Tongue (tissue), 3 donors: ENCODE measurements at places on chromosomes 1 and 21.

DNA sequence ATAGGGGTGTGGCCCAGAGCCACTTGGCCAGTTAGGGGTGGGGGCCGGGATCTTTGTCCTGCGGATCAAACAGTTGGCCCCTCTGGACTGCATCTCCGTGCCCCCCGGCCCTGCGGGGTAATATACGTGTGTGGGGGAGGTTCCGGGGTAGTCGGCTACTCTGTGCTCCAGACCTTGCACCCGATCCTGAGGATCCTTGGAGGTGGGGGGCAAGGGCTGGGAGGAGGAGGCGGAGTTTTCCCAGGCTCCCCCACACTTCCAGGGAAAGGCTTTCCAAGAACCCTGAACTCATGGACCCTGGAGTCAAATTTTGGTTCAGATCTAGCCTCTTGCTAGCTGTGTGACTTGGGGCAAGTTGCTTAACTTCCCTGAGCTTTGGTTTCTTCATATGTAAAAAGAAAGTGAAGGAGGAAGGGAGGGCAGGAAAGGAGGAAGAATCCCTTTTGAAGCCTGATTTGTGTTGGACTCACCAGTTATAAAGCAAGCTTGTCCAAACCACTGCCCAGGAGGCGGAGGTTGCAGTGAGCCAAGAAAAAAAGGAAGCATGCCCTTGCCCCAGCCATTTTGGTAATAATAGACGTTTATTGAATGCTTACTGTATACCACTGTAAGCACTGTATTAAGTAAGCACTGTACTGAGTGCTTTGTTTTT lies 686 bp downstream of the MIIP start:
- DNase-seq: no peak

DNA sequence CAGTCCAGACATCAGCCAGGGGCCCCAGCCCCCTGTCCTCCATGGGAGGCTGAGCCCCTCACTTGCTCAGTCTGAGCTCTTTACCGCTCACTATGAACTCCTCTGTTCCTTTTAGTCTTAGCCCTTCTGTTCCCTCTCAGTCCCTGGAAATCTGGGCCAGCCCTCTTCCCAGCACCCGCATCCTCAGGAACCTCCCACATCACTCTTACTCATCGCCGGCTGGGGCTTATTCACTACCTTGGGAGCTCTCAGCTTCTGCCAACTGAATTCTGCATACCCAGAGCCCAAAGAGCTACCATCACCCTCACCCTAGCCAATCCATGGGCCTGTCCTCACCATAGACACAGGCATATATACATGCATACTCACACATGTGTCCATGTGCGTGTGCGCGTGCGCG lies 11.5 kb downstream of the KNCN start:
- DNase-seq: no peak

DNA sequence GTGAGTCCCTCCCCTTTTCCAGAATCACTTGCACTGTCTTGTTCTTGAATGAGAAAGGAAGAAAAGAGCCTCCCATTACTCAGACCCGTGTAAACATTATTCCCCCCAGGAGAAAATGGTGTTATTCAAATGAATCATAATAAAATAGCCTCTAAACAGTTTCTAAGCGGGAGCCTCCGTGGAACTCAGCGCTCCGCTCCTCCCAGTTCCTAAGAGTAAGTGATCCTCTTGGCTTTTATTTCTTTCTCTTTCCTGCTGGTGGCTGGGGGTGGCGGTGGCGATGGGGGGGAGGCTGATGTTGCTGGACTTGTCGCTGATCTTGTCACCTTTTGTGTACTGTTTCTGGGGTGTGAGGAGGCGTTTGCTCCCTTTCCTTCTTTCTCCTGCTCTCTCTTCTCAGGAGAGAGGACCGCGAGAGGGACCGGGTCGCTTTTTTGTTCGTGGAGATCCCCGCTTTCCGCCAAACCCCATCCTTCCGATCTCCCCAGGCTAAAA lies 781 bp downstream of the PROX1 start:
- DNase-seq: peak; percentile 78

- DNase-seq: peak; percentile 47
These were observed 1.9 kb downstream of the EPHX1 start for GRCh38 chr1:225811622-225812487.

DNA sequence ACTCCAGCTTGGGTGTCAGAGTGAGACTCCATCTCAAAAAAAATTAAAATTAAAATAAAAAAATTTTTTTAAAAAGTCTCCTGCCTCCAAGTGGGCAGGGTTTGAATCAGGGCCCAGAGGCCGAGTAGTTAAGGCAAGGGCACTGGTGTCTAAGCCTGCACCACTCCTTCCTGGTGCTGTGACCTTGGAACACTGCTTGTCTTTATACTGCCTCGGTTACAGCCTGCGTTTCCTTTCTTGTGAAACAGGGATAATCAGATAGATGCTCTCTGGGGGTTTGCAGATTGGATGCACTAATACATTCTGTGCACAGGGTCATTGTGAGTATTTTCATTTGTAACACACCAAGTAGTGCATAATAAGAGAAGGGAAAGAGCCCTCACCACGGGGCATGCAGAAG lies 58.4 kb upstream of the EFHD2 start:
- DNase-seq: no peak

- no peak for DNase-seq
These were observed 41.8 kb upstream of the TTC22 start for GRCh38 chr1:54842963-54843362.

DNA sequence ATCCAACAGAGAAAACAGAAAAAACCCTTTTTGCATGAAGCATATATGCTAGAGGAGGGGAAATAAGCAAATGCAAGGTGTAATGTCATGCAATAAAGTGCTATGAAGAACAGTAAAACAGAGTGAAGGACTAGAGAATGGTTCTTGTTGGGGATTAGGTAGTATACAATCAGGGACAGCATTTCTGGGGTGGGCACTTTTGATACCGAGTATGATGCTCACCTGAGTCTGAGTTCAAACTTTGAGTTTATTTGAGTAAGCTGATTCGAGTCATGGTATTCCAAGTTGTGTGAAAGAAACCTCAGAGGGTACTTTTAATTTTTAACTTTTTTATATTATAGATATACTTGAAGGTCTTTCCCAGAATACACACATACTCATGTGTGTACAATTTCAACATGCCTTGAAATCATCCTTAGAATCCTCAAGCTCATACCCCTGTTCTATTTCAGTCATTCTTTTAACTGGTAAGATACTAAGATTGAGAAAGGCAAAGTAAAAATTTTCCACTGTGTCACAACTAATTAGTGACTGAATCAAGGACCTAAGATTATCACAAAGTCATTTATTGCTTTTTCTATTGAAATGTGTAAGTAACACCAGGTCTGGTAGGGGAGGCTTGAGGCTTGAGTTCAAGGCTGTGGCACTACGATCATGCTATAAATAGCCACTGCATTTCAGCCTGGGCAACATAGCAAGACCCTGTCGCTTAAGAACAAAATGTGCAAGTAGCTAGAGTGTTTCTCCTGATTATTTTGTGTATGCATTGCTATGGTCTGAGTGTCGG lies 12.1 kb downstream of the LRRC8B start:
- DNase-seq: no peak

- no peak for DNase-seq
These were observed 88.9 kb downstream of the PIK3R3 start for GRCh38 chr1:46043458-46044017.

DNA sequence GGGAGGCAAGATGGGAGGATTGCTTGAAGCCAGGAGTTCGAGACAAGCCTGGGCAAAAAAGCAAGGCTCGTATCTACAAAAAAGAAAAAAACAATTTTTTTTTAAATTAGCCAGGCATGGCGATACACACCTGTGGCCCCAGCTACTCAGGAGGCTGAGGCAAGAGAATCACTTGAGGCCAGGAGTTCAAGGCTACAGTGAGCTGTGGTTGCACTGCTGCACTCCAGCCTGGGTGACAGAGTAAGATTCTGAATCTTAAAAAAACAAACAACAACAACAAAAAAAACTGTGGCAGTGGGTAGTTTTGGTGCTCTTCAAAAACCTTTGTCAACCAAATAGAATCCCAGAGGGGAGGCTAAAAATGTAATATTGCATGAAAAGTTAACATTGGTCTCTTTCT lies 734 bp downstream of the PTPN22 start:
- no peak for DNase-seq

GRCh38 chr1:115338457-115338820 lies 390 bp upstream of the NGF start:
- no peak for DNase-seq

DNA sequence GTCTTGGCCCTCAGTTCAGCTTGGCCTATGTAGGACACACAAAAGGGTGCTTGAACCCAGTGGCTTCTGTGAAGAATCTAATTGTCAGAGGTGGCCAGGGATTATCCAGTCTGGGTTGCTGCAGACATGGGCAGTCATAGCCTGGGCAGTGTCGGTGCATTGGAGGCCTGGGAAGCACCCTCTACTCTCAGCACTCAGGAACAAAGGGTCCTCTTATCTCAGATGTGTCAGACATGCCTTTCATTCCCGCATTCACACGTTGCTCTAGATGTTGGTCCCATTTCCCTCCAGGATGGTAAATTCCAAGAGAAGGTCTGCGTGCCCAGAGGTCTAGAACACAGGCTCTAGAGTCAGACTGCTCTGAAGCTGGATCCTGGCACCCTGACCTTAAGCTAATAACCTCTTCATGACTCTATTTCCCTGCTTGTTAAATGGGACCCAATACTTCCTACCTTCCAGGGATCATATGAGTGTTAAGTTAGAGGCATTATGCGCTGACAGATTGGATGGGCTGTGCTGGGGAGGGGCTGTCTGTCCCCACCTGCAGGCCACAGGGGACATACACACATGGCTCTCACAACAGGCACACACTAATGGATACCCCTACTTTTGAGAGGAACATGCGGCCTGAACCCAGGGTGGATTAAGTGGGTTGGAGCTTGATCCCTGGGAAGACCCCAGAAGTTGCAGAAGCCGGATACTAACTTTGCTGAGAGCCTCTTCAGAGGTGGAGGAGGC lies 16.5 kb upstream of the EDN2 start:
- no peak for DNase-seq

DNA sequence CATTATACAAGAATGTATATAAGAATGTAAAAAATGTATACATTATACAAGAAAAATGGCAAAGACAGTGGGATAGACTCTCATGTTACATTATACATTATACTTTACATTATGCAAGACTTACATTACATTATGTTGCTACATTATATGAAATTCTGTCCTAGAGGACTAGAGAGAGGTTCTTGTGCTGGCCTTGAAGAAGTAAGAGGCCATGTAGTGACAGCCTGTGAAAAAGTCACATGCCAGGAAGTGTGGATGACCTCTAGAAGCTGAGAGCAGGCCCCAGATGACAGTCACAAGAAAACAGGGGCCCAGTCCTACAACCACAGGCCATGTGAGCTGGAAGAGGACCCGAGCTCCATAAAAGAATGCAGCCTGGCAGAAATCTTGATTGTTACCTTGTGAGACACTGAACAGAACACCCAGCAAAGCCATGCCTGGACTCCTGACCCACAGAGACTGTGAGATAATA lies 30.5 kb upstream of the AHCYL1 start:
- no peak for DNase-seq

DNA sequence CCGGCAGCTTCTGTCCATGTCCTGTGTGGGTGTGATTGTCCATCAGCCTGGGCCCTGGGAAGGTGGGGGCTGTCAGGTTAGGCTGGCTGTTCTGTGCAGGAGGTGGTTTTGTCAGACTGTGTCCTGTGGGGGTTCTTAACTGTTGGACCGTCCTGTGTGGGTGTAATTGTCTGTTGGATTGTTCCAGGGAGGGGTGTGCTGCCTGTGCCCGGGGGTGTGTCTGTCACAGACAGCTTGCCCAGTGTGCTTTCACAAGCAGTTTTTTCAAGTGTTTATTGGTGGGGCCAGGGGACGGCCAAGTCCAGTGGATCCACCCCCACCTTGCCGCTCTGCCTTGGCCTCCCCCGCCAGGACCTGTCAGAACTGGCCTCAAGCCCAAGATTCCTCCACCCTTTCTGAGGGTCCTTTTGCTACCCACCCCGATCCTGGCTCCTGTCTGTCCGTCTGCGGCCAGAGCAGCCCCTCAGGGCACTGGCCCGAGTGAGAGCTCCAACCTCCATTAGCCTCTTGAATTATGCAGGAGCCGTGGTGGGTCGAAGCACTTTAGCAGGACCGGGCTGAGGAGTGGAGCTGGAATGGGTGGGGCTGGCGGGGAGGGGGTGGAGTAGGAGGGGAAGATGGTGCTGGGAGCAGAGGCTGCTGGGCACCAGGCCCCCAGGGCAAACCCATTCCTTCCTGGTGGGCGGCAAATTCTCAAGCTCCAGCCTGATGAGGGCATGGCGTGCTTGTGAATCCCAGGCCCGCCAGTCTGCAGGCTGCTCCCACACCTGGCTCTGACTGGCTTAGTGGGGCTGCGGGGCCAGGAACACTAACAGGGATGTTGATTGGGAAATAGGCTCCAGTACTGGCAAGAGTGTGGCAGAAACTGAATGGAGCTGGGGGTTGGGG lies 47.2 kb downstream of the PTPRF start:
- DNase-seq: peak; percentile 21

- DNase-seq: no peak
These were observed 6.5 kb downstream of the WARS2 start for GRCh38 chr1:119133987-119134386.

DNA sequence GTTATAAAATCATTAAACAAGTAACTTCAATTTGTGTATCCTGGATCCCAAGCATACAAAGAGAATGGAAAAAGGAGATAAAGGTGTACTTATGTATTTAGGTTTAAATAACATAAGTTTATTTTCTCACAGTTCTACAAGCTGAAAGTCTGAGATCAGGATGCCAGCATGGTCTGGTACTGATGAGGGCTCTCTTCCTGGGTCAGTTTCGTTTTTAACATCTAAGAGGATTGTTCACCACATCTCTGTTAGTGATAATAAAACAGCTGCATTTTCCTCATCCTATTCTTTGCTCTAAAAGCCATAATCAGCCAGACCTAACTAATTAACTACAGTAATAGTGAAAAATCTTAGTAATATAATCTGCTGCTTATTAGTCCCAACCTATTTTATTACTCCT lies 5.2 kb downstream of the EGLN1 start:
- no peak for DNase-seq

- DNase-seq: no peak
These were observed 9.9 kb downstream of the CNIH3 start for GRCh38 chr1:224626042-224626441.

GRCh38 chr21:41715649-41716281 lies 51.1 kb downstream of the RIPK4 start:
- peak; percentile 64 for DNase-seq

GRCh38 chr1:187725216-187725615 lies 896.5 kb downstream of the PLA2G4A start:
- DNase-seq: no peak
